ENCODE measurements at places on chromosomes 12 and 14.
A peak's percentile ranks its signal among the peaks of the same experiment; 100 is the strongest.

GRCh38 chr12:101044512-101045059, 165.5 kb downstream of the SLC5A8 start:
- DNase-seq = no peak

DNA sequence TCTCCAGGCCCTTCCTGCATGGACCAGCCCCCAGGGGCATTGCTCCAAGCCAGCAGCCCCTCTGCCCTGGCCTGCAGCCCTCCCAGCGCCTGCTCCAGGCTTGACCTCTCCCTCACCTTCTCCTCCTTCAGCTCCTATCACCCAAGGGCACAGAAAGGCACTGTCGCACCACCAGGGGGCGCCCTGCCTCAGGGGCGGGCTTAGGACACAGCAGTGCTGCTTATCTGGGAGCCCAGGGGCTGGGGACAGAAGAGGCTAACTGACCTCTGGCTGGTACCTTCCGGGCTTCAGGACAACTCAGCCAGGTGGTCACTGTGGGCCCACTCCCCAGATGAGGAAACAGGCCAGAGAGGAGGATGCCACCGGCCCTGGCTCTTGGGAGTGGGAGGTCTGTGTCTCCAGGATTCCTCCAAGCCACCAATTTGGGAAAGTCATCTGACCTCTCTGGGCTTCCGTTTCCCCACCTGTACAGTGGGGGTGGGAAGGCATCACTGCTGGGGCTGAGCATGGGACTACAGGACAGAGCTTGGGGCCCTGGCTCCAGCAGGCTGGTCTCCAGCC, 25.3 kb upstream of the GPR132 start:
- peak; percentile 25 for DNase-seq

- DNase-seq = no peak
These were observed 113.0 kb downstream of the BEGAIN start for GRCh38 chr14:100474196-100474595.

DNA sequence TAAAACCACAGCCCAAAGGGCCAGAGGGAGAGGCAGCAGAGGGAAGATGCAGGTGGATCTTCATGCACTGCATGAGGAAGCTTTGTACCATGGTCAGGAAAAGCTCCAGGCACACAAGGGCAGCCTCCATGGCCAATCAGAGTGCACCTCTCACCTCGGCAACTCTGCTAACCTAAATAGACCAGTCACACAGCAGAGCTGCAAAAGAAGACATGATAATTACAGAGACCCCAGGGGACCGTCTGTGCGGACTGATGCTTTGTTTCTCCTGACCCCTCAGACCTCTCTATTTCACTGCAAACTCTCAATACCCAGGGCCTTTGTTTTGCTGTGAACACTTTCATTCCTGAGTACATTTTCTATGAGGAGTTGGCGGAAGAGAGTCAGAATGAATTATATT, 10.7 kb upstream of the TCL1B start:
- no peak for DNase-seq

DNA sequence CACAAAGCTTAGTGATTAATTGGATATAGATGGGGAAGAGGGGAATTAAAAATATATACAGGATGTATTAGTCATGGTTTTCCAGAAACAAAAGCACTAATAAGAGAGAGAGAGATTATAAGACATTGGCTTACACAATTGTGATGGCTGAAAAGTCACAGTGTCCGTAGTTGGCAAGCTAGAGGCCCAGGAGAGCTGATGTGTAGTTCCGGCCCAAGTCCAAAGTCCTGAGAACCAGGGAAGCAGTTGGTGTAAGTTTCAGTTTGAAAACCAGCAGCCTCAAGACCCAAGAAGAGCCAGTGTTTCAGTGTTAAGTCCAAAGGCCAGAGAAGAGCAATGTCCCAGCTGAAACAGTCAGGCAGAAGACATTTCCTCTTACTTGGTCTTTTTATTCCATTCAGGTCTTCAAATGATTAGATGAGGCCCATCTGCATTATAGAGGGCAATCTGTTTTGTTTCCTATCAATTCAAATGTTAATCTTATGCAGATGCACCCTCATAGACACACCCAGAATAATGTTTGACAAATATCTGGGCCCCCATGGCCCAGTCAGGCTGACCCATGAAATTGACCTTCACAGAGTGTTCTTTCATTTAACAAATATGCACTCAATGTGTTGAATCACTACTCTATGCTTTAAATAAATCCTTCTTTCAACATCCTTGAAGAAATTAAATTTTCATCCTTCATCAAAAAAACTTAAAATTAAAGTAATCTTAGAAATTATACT, 67.2 kb upstream of the DIO2 start:
- no peak for DNase-seq

GRCh38 chr12:48040354-48040753, 36.1 kb upstream of the COL2A1 start:
- DNase-seq = no peak

All from SHP77 treated with DMSO at 0.1 percent for 48 hours (cell line).